Activated naive CD8-positive, alpha-beta T cell treated with anti-CD3 and anti-CD28 coated beads, Interleukin-2, amount 10 ng/mL, durations not matched to agents 7 days and 5 days (primary cell): ENCODE measurements at places on chromosomes 4 and X. TPM values are rescaled to one million over a fixed set of nuclear protein-coding genes. Genes with fewer than 3 reads are reported as not detected.

Gene VGLL1
- 0.77 TPM for total RNA-seq

Gene KIF4A
- total RNA-seq, result 28.8 TPM

DNA sequence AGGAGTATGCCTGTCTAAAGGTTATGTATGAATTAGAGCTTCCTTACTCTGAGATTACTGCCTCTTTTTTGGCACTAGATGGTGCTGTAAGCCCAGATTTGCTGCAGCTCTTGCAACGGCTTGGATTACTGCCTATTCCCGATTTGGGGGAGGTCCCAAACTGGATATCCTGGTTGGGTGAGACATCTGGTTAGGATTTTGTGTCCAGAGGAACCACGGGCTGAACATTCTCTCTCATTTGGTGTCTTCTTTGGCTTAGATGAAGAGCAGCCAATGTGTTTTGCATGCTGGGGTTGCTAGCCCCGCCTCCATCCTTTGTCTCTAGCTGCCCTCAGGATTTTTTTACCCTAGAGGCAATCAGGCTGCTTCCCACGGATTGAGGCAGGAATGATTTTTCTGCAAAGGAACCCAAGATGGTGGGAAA, 31.9 kb downstream of the F8A1 start:
- no peaks in the 10 kb centered on the region for H3K36me3 ChIP-seq
- no peak overlapping the region for H3K27ac ChIP-seq
- H3K4me3 ChIP-seq, result peak overlapping the region; percentile 70
- peaks cover 7% of the 10 kb centered on the region for H3K27me3 ChIP-seq

DNA sequence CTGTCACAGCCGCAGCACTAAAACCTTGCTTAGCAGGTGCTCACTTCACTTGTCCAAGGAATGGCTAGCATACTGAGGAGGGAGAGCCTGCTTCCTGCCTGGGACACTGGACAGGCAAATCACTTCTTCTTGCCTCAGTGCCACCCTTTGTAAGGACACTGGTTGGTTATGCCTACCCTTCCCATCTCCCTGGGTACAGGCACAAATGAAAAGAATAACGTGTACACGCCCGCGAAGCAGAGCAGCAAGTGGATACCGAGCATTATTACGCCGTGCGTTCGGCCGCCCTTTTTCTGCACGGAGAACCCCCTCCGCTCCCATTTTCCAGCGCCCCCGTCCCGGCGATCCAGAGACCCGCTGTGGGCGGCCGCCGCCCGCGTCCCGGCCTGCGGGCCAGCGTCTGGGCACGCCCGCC, 338 bp upstream of the KLHL2 start:
- H3K27ac ChIP-seq, result peak overlapping the region; percentile 83
- peaks cover 54% of the 10 kb centered on the region for H3K4me1 ChIP-seq
- DNase-seq, result no peak
- no peaks in the 10 kb centered on the region for H3K27me3 ChIP-seq

GRCh38 chr4:182085051-182085480, 158.1 kb upstream of the TENM3 start:
- H3K27me3 ChIP-seq, result no peaks in the 10 kb centered on the region
- H3K4me3 ChIP-seq, result no peak overlapping the region
- H3K36me3 ChIP-seq, result no peaks in the 10 kb centered on the region
- no peaks in the 10 kb centered on the region for H3K4me1 ChIP-seq
- no peak overlapping the region for H3K27ac ChIP-seq
- DNase-seq, result no peak

- peaks cover 23% of the 10 kb centered on the region for H3K36me3 ChIP-seq
- H3K27ac ChIP-seq, result no peak overlapping the region
- H3K27me3 ChIP-seq, result no peaks in the 10 kb centered on the region
- DNase-seq, result no peak
- H3K4me1 ChIP-seq, result no peaks in the 10 kb centered on the region
- H3K4me3 ChIP-seq, result no peak overlapping the region
These were observed 35.6 kb downstream of the PKD2 start for GRCh38 chr4:88043001-88043400.

GRCh38 chr4:95059663-95060062, 301.9 kb downstream of the BMPR1B start:
- H3K27me3 ChIP-seq, result no peaks in the 10 kb centered on the region
- DNase-seq, result no peak
- H3K27ac ChIP-seq, result no peak overlapping the region
- no peak overlapping the region for H3K4me3 ChIP-seq
- no peaks in the 10 kb centered on the region for H3K36me3 ChIP-seq

DNA sequence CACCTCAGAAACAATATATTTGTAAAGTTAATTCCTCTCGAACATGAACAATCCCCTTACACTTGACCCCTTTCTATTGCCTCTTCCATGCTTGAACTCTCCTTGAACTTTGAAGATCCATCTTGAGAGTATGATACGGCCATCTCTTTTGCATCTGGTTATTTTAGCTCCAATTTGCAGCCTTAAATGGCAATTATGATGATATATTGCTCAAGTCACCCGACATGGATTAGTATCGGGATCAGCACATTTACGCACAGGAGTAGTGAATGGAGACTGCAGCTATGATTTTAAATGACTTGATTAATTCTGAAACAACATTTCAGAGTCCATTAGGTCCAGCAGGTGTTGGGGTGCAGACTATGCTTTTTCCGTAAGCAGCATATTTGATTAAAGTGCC, 143.8 kb upstream of the PAQR3 start:
- no peak for DNase-seq
- no peaks in the 10 kb centered on the region for H3K4me1 ChIP-seq
- H3K36me3 ChIP-seq, result no peaks in the 10 kb centered on the region
- no peaks in the 10 kb centered on the region for H3K27me3 ChIP-seq
- no peak overlapping the region for H3K27ac ChIP-seq

GRCh38 chr4:31194823-31195222, 474.7 kb downstream of the PCDH7 start:
- no peak for DNase-seq
- H3K36me3 ChIP-seq, result no peaks in the 10 kb centered on the region
- no peaks in the 10 kb centered on the region for H3K27me3 ChIP-seq
- no peak overlapping the region for H3K27ac ChIP-seq
- no peaks in the 10 kb centered on the region for H3K4me1 ChIP-seq

DNA sequence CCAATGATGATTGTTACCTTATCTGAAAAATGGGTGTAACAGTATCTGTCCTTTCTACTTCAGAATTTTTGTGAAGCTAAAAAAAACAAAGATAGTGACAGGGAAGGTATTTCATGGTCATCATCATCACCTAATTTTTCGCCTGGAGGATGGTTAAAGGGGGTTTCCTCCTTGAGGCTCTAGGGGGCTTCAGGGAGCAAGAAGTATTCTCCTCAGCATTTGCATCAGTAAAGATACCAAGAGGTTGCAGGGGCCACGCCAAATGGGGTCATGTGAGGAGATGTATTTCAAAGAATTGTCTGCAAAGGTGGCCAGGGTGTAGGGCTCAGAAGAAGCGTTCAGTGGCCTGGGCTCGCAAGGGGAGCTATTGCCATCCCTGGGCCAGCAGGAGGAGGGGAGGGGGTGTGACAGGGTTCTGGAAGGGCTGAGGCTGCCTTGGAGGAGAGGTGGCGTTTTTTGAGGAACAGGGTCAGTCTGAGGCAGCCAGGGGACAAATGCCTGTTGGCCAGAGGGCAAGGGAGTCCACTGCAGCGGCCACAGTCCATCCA, 7.3 kb upstream of the NSG1 start:
- no peaks in the 10 kb centered on the region for H3K4me1 ChIP-seq
- H3K4me3 ChIP-seq, result no peak overlapping the region
- no peak for DNase-seq
- H3K27me3 ChIP-seq, result peaks cover 26% of the 10 kb centered on the region

- DNase-seq, result no peak
- no peak overlapping the region for H3K4me3 ChIP-seq
- no peaks in the 10 kb centered on the region for H3K27me3 ChIP-seq
- no peak overlapping the region for H3K27ac ChIP-seq
- H3K4me1 ChIP-seq, result peaks cover 7% of the 10 kb centered on the region
- peaks cover 21% of the 10 kb centered on the region for H3K36me3 ChIP-seq
These were observed 89.8 kb downstream of the MRPL1 start for GRCh38 chr4:77952457-77952856.

DNA sequence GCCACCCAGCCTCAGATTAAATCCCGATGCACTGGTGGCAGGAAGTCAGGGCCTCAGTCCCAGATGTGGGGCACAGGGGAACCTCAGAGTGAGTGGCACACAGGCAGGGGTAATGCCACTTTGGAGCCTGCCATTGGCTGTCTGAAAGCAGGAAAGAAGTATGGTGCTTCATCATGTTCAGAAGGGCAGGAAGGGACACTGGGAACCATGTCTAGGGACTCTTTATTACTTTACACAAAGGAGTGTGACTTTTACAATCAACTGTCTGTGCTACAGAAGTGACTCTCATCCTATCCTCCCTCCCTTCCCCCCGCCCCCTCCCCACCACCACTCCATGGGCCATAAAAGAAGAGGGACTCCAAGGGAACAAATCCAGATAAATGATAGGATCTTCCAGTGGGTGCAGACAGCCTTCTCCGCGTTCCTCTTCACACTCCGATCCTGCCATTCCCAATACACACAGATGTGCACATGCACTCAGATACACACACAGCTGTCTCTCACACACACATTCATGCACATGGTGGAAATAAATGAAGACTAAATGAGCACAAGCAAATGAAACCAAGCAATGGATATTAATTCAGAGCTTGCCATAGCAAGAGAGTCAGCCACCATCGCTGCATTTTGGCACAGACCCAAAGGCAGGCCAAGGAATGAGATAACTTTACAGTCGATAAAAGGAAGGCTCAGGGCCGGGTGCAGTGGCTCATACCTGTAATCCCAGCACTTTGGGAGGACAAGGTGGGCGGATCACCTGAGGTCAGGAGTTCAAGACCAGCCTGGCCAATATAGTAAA, 2.5 kb upstream of the TMEM154 start:
- H3K4me1 ChIP-seq, result peaks cover 28% of the 10 kb centered on the region
- H3K36me3 ChIP-seq, result peaks cover 7% of the 10 kb centered on the region
- H3K4me3 ChIP-seq, result no peak overlapping the region
- DNase-seq, result no peak
- H3K27me3 ChIP-seq, result peaks cover 3% of the 10 kb centered on the region

- H3K36me3 ChIP-seq, result no peaks in the 10 kb centered on the region
- H3K4me3 ChIP-seq, result no peak overlapping the region
- H3K27me3 ChIP-seq, result no peaks in the 10 kb centered on the region
- H3K27ac ChIP-seq, result no peak overlapping the region
- no peak for DNase-seq
- no peaks in the 10 kb centered on the region for H3K4me1 ChIP-seq
These were observed 34.2 kb upstream of the SLIT2 start for GRCh38 chr4:20217521-20217920.
